ENCODE measurements at places on chromosomes 4 and X.

GRCh38 chr4:141810712-141811375, 174.5 kb downstream of the IL15 start:
- no peak for DNase-seq

DNA sequence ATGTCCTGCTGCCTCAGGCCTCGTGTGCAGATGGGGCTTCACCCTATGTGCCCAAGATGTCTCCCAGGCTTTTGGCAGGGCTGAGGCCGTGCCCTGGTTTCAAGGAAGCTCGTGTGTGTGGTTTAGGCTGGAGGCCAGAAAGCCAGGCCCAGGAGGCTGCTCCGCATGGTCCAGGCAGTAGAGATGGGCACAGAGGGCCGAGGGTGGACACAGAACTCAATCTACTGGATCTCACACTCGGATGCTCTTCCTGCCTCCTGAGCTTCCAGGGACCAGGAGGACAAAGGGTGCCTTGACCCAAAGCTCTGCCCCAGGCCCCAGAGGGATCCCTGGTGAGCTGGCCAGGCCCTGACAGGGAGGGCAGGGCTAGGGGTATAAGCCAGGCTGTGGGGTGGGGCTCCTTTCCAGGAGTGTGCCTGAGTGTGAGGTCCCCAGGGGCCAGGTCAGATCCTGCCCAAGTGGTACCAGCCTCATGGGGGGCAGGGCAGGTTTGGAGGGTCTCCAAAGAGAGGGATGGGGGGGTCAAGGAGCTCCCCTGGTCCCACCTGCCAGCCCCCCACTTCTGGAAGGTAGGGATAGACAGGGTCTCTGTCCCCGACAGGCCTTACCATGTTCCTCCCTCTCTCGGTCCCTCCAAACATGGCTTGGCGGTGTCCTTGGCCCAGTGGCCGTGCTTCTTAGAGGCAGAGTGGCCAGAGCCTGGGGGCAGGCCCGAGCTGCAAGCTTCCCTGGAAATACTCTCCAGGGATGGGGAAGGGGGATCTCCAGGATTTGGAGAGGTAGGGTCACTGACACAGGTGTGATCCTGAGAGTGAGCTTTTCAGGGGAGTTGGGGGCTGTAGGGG, 23.8 kb downstream of the HTRA3 start:
- no peak for DNase-seq

DNA sequence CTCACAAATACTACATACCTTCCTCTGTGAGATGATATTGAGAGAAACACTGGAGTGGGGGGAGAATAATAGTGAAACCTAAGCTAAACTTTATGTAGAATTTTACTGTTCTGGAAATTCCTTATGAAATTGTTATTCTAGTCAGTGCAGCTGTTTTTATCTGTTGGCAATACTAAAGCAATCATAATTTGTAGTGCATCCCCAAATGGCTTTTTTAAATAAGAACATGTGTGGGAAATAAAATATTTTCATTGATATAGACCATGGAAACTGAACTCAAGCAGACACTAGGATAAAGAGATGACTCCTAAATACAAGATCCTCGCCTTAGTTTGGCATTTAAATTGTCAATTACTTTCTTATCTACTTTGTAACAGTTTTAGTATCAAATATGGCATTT, 51.1 kb downstream of the SEC24D start:
- DNase-seq, result no peak

DNA sequence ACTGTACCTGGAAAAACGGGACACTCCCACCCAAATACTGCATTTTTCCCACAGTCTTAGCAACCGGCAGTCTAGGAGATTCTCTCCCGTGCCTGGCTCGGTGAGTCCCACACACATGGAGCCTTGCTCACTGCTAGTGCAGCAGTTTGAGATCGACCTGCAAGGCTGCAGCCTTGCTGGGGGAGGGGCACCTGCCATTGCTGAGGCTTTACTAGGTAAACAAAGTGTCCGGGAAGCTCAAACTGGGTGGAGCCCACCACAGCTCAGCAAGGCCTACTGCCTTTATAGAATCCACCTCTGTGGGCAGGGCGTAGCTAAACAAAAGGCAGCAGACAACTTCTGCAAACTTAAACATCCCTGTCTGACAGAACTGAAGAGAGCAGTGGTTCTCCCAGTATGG, 205.2 kb downstream of the CHIC1 start:
- DNase-seq, result no peak

GRCh38 chr4:89295415-89295927, 12.1 kb downstream of the GPRIN3 start:
- DNase-seq, result no peak

DNA sequence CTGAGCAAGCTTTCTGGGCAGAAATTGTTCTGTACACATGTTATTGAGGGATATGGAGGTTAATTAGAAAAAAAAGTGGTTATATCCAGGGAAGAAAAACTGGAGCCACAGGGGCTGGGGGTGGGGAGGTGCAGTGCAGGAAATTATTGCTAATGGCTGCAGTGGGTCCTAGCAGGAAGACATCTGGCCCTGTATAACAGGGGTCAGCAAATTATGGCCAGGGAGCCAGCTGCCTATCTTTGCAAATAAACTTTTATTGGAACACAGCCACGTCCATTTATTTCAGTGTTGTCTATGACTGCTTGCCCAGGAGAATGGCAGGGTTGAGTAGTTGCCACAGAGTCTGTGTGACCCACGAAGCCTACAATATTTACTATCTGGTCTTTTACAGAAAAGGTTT, 23.4 kb upstream of the PRPS2 start:
- DNase-seq, result no peak

DNA sequence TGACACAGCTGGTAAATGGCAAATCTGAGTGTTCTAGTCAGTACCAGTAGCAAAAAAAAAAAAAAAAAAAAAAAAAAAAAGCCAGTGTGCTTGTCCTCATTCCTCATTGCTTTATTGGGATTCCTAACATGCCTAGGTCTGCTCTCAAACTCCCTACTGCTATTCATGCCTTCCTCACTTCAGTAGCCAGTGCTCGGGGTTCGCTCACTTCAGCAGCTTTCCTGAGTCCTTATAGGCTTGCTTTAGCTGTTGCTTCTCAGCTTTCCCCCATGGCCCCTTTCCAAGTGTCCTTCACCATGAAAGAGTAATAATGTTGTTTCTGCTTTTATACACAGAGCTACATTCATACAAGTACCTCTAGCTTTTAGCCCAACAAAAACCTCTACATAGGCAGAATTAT, 30.8 kb downstream of the SLITRK2 start:
- no peak for DNase-seq

DNA sequence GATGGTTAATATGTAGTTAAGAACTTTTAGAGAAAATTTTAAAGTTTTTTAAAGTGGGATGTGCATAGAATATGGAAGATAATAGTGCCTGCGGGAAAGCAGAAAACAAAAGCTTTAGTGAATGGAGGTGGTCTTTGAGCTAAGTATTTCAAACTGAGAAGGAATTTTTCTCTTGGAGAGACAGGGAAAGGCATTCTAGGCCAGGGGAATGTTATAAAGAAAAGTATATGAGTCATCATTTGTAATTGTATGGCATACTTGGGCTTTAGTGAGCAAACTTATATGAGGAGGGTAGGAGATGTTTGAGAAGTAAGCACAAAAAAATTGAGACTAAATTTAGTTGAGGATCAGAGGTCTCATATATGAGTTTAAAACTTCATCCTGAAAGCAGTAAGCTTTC, 467.0 kb downstream of the PPARGC1A start:
- DNase-seq, result no peak

GRCh38 chr4:10175626-10176025, 59.0 kb upstream of the WDR1 start:
- DNase-seq, result no peak

GRCh38 chr4:139761461-139761860, 95.8 kb downstream of the MGST2 start:
- DNase-seq, result peak; percentile 31

DNA sequence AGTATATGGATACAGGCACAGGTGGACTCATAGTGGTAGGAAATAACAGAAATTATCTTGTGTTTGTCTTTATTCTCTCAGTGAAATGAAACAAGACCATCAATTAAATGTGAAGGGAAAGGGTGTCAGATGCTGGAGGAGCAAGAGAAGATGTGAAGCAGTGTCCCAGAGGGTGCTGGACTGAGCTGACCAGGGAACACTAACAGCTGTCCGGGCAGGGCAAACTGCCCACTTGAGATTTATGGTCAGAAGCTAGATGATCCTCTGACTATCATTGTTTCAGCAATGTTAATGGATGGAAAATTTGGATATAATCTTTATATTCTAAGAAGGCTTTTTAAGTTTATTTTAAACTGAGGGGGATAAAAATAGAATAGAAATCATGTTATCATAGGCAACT, 267.2 kb upstream of the SLC7A11 start:
- no peak for DNase-seq

- DNase-seq, result no peak
Measured at GRCh38 chr4:145933134-145933533, 5.5 kb downstream of the ZNF827 start.

- no peak for DNase-seq
Measured at GRCh38 chr4:77084019-77084639, 8.3 kb upstream of the CCNI start.

DNA sequence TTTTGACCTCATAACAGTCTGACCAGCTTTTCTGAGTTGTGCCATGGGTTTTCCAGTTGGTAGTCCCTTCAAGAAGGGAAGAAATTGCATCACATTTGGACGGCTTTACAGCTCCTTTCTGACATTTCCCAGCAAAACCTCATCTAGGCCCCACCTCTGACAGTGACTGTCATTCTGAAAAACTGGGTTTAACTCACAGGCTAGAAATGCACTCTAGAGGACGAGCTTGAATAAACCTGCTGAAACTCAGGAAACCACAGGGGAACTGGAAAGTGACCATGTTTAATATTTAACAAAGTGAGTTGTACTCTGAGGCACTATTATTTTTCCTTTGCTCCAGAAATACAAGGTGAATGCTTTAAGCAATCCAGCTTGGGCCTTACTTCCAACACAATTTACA, 434.3 kb upstream of the RASGEF1B start:
- DNase-seq, result no peak

GRCh38 chr4:7430965-7431695, 3.6 kb downstream of the PSAPL1 start:
- DNase-seq, result no peak

GRCh38 chr4:122758033-122758432, 25.5 kb downstream of the BBS12 start:
- peak; percentile 5 for DNase-seq

- no peak for DNase-seq
Measured at GRCh38 chr4:82434949-82435348, 4.6 kb downstream of the ENOPH1 start.

DNA sequence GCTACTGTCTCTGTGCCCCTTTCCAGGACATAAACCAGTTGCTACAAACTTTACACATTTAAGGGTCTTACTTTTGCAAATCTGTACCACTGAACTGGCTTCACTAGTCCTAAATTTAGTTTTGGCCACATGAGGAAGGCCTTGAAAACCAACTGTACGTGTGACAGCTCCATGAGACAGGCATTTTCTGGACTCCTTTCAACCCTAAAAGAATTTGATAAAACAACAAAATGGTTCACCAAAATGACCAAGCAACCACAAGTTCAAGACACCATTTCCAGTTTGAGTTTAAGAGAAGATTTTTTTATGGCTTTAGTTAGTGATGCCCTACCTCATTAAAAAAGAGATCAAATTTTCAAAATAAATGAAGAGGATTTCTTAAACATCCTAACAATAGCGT, 246.4 kb downstream of the ZNF674 start:
- DNase-seq, result peak; percentile 56

DNA sequence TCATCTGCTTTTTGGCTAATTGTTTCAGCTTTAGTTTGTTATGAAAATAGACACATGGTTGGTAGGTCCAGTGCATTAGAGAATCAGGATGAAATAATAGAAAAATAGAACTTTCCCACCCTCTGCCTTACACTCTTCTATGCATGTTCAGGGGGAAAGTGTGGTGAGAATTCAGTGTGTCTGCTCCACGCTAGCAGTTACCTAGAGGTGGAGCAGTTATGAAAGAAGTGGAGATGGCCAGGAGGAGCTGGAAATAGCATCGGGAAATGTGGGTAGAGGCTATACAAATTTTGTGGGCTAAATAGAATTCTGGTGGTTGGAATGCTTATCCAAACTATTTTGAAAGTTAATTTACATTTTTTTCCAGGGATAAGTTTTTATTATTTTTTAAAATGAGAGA, 91.4 kb upstream of the MAD2L1 start:
- no peak for DNase-seq

DNA sequence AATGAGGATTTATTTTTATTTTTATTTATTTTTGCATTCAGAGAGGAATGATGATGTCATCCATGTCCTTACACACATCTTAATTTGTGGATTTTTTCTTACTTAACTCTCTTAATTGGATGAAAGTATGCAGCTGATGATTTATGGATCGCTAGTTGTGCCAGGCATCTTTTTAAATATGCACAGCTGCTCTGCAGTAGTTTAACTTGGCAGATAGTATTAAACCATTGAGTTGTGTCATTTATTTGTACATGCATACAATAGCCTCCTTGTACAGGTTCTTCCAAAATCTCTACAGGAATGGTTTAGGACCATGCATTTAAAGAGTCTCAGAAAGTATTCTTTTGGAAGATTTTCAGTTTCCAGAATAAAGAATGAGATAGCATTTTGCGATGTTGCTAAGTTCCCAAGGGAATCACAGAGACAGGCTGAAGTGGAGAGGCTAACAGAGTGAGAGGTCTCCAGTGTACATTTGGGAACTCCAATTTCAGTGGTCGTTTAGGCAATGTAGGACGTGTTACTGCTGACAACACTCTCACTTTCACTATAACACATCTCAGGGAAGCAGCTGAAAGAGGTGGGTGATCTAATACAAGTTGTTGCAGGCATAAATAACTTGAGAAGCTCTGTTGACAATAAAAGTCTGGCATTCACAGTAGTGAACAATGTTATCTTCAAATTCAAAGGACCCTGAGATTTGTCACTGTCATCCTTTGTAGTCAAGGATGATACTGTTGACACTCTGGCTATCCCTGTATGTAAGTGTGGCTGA, 49.9 kb upstream of the SCRG1 start:
- no peak for DNase-seq

- no peak for DNase-seq
Measured at GRCh38 chr4:76449833-76450232, 14.8 kb downstream of the SHROOM3 start.

DNA sequence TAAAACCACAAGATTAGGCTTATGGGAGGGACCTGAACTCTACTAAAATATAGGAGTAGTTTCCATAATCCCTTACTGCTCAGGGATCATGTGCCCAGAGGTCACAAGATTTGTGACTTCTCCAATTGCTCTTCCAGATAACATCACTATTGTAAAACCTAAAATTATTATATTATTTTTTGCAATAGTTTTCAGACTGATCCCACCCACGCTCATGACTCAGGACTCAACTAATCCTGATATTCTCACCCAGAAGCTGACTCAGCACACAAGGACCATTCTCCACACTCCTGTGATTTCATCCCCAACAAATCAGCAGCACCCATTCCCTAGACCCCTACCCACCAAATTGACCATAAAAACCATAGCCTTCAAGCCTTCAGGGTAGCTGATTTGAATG, 24.0 kb upstream of the RPL34 start:
- no peak for DNase-seq

Measured in AG08396 (cell line).